Immature natural killer cell (primary cell): ENCODE measurements at places on chromosomes 16 and 17. TPM values are rescaled to one million over a fixed set of nuclear protein-coding genes. Genes with fewer than 3 reads are reported as not detected.

GRCh38 chr17:34347063-34347462 is 9.2 kb upstream of the CCL13 start:
- DNase-seq = no peak
- H3K36me3 ChIP-seq = no peaks in the 10 kb centered on the region
- H3K27me3 ChIP-seq = peaks cover 2% of the 10 kb centered on the region

DNA sequence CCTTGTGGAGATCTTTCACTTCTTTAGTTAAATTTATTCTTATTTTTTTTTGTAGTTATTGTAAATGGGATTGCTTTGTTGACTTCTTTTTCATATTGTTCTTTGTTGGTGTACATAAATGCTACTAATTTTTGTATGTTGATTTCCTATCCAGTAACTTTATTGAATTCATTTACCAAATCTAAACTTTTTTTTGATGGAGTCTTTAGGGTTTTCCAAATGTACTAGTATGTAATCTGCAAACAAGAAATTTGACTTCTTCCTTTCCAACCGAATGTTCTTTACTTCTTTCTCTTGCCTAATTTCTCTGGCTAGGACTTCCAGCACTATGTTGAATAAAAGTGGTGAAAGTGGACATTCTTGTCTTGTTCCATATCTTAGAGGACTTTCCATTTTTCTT is 41.8 kb upstream of the NACA2 start:
- no peaks in the 10 kb centered on the region for H3K36me3 ChIP-seq
- no peaks in the 10 kb centered on the region for H3K4me1 ChIP-seq
- DNase-seq = no peak
- peaks cover 6% of the 10 kb centered on the region for H3K27me3 ChIP-seq

CDH11 gene
- polyA plus RNA-seq = not detected

DNA sequence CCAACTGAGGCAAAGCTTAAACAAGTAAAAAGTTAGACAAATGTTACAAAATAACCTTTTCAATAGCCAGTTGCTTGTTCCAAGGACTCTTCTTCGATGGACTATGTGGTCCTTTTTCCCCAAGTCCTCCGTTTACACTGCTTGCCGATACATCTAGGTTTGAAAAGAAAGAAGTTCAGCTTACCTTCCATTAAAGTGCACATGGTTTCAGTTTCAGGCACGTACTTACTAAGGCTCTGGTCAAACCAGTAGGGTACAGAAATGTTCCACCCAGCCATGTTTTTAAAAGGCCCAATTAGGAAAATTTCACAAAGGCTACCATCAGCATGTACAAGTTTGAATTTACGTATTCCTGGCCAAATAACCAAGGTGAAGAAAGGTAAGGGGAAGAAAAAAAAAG is 2.1 kb downstream of the SRSF2 start:
- no peak for DNase-seq
- peak overlapping the region; percentile 92 for H3K4me3 ChIP-seq
- peaks cover 30% of the 10 kb centered on the region for H3K27me3 ChIP-seq
- H3K4me1 ChIP-seq = peaks cover 70% of the 10 kb centered on the region
- peak overlapping the region; percentile 94 for H3K27ac ChIP-seq

DNA sequence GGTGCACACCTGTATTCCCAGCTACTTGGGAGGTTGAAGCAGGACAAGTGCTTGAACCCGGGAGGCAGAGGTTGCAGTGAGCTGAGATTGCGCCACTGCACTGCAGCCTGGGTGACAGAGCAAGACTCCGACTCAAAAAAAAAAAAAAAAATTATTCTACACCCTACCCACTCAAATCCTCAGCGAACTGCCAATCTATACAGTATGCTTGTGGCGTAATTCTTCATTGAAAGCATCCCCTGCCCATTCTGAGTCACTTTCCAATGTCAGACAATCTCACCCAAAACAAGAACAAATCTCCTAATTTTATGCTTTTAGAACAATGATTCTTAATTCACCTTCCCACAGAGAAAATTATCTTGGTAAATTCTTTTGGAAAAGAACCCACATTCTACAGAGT is 12.0 kb downstream of the AMFR start:
- DNase-seq = no peak
- H3K27me3 ChIP-seq = peaks cover 2% of the 10 kb centered on the region
- H3K4me3 ChIP-seq = no peak overlapping the region
- H3K36me3 ChIP-seq = peaks cover 12% of the 10 kb centered on the region

DNA sequence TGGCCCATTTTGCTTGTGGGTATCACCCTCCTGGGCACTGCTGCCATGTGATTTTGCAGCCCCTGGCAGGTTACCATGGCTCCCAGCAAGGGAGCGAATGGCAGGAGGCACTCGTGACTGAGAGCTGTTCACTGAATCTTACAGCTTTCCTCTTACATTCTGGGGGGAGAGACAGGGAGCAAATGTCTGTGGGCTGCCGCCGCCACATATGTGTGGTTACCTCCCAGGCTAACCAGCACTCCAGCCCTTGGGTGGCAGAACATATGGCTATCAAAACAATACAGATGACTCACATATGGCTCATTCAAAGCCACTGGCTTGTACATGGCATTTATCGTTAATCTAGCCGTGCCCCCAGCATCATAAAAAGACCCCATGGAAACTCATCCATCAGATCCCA is 19.8 kb downstream of the GTF3C1 start:
- no peak overlapping the region for H3K4me3 ChIP-seq
- no peak overlapping the region for H3K27ac ChIP-seq
- DNase-seq = no peak
- H3K27me3 ChIP-seq = peaks cover 7% of the 10 kb centered on the region
- peaks cover 49% of the 10 kb centered on the region for H3K36me3 ChIP-seq
- peaks cover 32% of the 10 kb centered on the region for H3K4me1 ChIP-seq

- H3K27ac ChIP-seq = no peak overlapping the region
- H3K27me3 ChIP-seq = peaks cover 6% of the 10 kb centered on the region
- H3K4me3 ChIP-seq = no peak overlapping the region
- no peaks in the 10 kb centered on the region for H3K36me3 ChIP-seq
These were observed 58.0 kb downstream of the ASIC2 start for GRCh38 chr17:33234930-33235685.

DNA sequence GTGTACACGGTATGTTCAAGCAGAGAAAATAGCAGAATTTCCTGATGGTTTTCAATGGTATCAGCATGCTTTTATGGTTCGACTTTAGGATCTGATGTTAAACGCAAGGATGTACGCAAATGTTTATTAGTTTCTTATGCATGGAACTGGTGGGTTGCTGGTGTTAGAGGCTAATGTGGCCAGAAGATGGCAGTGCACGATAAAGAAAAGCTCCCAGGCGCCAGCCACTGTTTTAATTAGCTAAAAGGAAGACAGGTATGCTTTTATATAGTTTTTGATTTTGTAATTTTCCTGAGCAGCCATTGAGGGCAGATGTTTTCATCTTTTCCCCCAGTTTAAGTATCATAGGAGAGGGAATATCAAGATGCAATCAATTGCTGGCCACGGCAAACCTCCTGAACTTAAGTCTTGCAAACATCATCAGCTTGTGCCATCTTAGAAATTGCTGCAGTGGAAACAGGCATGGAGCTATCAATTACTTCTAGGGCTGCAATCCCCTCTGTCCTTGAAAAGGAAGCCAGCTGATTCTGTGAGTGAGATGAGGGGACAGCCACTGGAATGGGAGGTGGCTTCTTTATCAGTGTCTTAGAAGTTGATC is 648.5 kb upstream of the RBFOX1 start:
- H3K4me1 ChIP-seq = no peaks in the 10 kb centered on the region
- DNase-seq = no peak
- H3K4me3 ChIP-seq = no peak overlapping the region
- peaks cover 6% of the 10 kb centered on the region for H3K27me3 ChIP-seq
- H3K36me3 ChIP-seq = no peaks in the 10 kb centered on the region
- H3K27ac ChIP-seq = no peak overlapping the region

PIGS gene
- polyA plus RNA-seq = 71.7 TPM

DNA sequence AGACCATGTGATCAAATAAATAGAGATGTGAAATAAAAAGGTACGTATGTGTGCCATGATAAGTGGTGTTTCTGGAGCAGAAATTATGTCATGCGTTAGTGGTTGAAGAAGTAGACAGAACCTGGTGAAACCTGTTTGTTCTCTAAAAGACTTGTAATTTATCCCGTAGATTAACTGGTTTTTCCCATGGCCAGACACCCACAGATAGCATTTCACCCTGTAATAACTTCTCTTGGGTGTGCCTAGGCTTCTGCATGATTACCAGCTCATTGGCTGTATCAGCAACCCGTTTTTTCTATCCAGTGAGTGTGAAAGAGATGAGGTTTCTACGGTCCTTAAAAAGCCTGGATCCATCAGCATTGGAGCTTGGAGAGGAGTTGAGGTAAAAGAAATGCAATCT is 471.3 kb downstream of the NPIPA7 start:
- peaks cover 4% of the 10 kb centered on the region for H3K27me3 ChIP-seq
- no peak overlapping the region for H3K27ac ChIP-seq
- no peak for DNase-seq
- H3K4me3 ChIP-seq = no peak overlapping the region
- H3K4me1 ChIP-seq = no peaks in the 10 kb centered on the region

DNA sequence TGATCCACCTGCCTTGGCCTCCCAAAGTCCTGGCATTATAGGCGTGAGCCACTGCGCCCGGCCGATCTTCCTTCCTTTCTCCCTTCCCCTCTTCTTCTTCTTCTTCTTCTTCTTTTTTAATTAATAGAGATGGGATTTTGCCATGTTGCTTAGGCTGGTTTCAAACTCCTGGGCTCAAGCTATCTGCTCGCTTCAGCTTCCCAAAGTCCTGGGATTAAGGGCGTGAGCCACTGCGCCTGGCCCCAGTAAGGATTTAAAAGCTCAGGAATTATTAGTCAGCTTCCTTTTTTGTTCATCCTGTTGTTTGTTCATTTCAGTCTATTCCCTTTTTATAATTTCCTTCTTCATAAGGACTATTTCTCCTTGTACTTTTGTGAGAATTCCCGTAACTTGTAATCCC is 32.7 kb upstream of the LRRC37A start:
- peaks cover 27% of the 10 kb centered on the region for H3K27me3 ChIP-seq
- peak overlapping the region; percentile 42 for H3K27ac ChIP-seq
- no peak for DNase-seq
- no peak overlapping the region for H3K4me3 ChIP-seq

GRCh38 chr16:19858340-19859018 is 26.2 kb downstream of the GPRC5B start:
- no peaks in the 10 kb centered on the region for H3K27me3 ChIP-seq
- no peak for DNase-seq
- H3K27ac ChIP-seq = no peak overlapping the region
- no peak overlapping the region for H3K4me3 ChIP-seq

KIF19 gene
- polyA plus RNA-seq = 1.9 TPM
